ENCODE measurements at places on chromosomes 5 and 9.

DNA sequence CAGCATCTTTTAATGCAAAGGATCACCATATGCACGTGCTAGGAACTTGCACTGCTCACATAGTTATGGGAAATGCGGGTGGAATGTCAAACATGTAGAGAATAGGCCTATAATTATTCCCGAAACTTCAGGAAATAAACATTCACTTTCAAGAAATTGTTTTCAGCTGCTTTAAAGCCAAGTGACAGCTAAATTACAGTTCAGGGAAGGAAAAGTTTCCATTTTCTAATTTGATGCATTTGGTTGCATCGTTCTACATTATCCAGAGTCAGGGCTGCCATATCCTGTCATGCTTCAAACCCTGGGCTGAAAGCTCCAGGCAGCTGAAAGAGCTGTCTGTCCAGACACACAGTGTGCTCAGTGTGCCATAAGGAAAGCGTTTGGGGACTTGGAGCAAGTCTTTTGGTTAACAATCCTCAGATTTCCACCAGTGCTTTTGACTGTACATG lies 518.1 kb downstream of the CSNK1G3 start:
- no peak for DNase-seq

GRCh38 chr5:178355671-178356070 lies 123.1 kb upstream of the PHYKPL start:
- no peak for DNase-seq

DNA sequence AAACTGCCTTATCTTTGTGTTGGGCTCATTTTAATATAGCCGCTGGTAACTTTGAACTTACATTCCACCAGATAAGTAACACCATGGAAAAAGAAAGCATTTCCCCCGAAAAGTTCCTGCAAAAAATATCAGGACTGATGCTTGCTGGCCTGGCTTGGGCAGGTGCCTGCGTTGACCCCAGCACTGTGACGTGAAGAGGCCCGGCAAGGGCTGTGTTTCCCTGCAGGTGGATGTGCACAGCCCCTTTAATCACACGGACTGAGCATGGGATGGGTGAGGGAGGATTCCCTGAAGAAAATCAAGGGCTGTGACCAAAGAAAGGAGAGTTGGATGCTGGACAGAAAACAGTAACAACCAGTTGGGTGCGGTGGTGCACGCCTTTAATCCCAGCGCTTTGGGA lies 138.2 kb downstream of the NSG2 start:
- no peak for DNase-seq

DNA sequence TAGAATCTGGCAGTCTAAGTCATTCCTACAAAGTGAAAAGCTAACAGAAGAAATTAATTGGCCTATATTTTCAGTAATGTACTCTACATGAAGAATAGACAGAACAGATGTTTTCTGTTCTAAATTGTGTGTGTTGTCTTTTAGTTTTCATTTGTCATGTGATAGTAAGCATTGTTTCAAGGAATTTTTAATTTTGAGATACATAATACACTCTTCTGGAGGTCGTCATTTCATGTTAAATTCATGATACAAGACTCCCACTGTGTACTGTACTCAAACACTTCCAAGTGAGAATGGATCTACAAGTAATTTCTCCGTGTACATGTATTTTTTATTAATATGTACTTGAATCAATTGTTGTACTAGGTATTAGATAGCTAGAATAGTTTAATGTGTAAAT lies 1522.9 kb downstream of the MAT2B start:
- DNase-seq = no peak

DNA sequence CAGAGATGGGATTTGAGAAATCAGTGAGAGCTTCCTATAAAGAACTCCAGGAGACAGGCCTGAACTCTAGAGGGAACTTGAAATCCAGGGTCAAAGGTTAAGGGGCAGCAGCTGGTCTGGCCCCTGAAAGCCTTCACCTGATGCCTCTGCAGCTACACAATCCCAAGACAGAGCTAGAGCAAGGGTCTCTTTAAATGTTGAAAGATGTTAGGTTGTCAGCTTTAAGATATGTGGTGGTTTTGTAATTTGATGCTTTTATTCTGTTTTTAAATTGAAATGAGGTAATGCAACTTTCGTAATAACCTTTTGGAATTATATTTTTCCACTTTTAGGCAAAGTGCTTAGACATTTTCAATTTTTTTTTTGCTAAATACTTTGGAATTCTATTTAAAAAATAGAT lies 2.4 kb downstream of the SOWAHA start:
- no peak for DNase-seq

DNA sequence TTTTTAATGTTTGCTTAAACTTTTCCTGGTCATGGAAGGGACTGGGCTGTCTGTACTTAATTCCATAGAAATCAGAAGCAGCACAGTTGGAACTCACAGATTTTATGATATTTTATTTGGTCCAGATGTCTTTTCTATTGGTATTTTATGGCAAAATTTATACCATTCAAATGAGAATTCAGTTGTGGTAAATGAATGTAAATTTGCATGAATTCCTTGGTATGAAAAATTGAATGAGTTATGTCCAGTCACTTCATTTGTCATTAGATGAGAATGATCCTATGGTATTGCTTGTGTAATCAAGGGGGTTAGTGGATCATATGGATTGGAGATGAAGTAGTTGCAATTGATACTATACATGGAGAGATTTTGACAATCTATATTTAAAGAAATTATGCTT lies 188.0 kb downstream of the KDM4C start:
- no peak for DNase-seq

DNA sequence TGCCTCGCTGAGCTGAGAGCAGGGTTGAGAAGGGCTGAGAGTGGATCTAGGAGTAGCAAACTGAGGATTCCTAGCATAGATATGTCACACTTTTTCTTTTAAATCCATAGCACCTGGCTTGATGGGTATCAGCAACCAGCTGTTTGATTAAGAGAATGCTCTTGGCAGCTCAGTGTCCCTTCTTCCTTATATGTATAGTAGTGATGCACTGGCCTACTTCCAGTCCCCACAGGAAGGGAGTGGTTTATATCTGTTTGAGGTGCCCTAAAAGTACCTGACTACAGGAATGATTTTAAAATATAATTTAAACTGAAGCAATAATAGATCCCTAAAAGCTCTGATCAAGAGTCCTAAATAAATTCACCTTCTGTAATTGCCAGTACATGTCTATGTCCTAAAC lies 546.8 kb upstream of the ZNF608 start:
- no peak for DNase-seq

- no peak for DNase-seq
Observed at GRCh38 chr9:86846656-86847055, 100.7 kb downstream of the GAS1 start.

- DNase-seq = no peak
Observed at GRCh38 chr5:112657804-112658203, 79.9 kb upstream of the APC start.

DNA sequence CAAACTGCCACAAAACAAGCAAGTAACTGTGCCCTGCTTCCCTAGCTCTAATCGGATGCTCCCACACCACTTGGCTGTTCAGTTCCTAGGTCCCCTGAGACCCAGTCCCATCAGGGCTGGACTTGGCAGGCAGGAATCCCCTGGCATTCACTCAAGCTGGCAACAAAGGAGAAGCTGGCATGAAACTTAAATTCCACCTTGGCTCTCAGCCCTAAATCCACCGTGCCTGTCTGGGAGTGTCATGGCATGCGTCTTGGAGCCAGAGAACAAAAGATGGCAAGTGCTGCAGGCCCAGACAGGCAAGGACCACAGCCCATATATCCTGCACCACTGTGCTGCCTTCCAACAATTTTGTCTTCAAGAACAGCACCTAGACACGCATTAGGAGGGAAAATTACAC lies 38.2 kb downstream of the ETF1 start:
- no peak for DNase-seq

DNA sequence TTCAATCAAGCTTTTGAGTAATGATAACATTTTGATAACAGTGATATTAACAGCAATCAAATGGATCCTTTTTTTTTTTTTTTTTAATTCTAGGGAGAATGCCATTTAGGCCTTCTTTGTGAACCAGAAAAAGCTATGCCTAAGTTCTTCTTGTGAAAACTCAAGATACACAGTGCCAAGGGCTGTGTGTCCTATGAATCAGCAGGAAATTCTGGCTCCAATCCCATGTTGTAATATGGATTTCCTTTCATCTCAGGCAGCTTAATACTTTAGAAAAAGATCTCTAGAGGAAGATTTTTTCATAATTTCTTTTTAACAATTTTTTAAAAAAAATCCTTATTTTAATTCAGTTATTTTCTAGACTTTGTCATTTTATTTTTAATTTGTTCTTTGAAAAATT lies 96.1 kb downstream of the NUDT12 start:
- DNase-seq = no peak

DNA sequence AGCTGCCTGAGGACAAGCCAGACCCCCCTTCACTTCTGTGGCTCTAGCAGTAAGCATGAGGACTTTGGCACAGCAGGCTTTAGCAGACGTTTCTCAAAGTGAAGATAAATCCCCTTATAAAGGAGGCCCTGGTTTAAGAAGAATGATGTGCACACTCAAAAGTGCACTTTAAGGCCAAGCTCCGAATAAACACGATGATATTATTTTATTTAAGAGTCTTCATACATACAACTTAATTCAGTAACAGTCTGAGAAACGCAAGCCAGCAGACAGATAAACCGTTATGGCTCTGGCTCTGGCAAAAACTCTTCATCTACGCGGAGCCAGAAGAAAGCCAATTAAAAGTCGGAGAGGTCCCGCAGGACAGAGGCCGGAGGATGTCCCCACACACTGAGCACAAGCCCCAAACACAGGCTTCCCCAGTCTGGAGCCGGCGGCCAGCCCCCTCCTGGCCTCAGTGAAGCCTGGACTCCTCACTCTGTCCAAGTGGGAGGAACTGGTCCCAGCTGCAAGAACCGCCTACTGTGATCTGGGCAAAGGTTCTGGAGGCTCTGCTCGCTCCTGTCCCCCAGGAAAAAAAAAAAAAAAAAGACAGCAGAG lies 44.6 kb downstream of the ADAMTS2 start:
- no peak for DNase-seq

- no peak for DNase-seq
Observed at GRCh38 chr9:26745111-26745510, 147.5 kb downstream of the CAAP1 start.

GRCh38 chr5:15183520-15183919 lies 311.9 kb upstream of the ANKH start:
- no peak for DNase-seq

- no peak for DNase-seq
Observed at GRCh38 chr5:128538000-128538249, at the start of gene FBN2. TSS of gene FBN2 (minus strand) at chr5:128538245. CDS start at chr5:128537603, 642 bp downstream.

DNA sequence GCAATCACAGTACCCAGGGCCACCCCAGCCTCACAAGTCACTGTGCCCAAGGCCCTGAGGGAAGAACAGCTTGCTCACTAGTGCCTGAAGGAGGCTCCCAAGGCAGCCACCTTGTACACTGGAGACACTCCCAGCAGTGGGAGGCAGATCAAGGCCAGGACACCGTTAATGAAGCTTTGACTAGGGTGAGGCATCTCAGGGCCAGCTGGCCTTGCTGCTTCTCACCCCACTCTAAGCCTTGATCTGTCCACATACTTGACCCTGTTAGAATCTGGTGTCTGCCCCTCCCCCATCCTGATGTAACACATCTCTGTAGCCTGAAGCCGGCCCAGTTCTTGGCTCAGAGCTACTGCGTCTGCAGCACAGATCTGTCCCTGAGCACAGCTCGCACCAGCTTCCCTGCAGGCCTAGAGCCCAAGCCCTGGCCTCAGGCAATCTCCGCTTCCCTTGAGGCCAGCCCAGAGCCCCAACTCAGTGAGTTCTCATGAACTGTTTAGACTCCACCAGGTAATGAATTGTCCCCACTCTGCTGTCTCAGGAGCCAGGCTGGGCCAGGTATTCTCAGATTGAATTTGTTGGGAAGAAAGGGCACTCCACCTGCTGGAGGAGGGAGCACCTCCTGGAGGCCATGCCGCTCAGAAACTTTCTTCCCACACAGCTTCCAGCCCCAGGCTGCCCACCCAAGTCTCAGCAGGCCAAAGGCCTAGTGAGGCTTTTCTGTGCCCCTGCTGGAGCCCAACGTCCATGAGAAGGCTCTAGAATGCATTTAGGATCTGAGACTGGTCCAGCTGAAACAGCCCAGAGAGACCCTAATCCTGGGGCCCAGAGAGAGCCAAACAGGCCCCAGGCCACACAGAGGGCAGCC lies 13.4 kb upstream of the JADE2 start:
- DNase-seq = no peak

DNA sequence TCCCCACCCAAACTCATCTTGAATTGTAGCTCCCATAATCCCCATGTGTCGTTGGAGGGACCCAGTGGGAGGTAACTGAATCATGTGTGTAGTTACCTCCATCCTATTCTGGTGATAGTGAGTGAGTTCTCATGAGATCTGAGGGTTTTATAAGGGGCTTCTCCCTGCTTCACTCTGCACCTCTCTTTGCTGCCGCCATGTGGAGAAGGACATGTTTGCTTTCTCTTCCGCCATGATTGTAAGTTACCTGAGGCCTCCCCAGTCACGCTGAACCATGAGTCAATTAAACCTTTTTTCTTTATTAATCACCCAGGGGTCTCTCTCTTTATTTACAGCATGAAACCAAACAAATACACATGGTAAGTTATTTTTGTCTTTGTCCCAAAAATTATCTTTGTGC lies 726.1 kb downstream of the CDH18 start:
- no peak for DNase-seq

DNA sequence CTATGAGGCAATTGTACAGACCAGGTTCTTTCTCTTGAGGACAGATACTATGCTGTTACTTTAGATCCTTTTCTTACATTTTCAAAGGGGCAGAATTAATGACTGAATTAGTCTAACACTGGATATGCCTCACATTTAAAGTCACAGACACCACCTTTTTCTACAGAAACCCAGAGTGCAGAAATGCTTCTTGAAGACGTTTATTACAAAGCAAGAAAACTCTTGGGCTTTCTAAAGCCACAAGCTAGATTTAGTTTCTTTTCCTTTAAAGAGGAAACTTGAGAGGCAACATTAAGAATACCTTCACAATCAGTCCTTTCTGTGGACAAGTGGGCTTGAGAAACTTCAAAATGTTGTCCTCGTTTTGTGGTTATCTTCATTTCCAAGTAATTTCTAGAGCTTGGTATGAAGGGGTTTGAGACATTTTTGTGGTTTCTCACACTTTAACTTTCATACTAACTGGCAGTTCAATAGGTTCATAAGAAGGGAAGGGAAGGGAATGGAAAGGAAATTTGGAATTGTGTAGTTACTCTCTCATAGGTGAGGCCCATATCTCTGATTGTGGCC lies 527.4 kb downstream of the RASEF start:
- no peak for DNase-seq

DNA sequence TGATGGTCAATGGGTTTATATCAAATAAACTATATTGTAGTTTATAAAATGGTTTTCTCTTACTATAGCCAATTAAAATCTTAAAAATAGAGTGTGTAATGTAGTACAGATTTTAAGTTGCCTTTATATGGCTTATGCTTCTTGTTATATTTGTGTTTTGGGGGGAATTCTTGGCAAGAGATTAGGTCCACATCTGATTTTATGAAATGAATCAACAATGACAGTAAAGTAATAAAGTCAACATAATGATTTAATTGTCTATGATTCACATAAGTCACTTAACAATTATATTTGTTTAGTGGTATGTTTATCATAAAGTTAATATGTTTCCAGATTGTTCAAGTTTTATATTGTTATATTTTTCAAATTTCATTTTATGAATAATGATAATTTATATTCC lies 164.8 kb downstream of the COMMD10 start:
- no peak for DNase-seq

GRCh38 chr5:41339339-41339738 lies 126.0 kb upstream of the C6 start:
- DNase-seq = no peak

GRCh38 chr5:6989230-6989629 lies 276.0 kb downstream of the TENT4A start:
- DNase-seq = no peak

GRCh38 chr9:86452201-86452828 lies 98.1 kb upstream of the TUT7 start:
- no peak for DNase-seq

GRCh38 chr9:19104515-19105282 lies 2.0 kb upstream of the HAUS6 start:
- no peak for DNase-seq
